ENCODE measurements at places on chromosomes 12 and 14.

DNA sequence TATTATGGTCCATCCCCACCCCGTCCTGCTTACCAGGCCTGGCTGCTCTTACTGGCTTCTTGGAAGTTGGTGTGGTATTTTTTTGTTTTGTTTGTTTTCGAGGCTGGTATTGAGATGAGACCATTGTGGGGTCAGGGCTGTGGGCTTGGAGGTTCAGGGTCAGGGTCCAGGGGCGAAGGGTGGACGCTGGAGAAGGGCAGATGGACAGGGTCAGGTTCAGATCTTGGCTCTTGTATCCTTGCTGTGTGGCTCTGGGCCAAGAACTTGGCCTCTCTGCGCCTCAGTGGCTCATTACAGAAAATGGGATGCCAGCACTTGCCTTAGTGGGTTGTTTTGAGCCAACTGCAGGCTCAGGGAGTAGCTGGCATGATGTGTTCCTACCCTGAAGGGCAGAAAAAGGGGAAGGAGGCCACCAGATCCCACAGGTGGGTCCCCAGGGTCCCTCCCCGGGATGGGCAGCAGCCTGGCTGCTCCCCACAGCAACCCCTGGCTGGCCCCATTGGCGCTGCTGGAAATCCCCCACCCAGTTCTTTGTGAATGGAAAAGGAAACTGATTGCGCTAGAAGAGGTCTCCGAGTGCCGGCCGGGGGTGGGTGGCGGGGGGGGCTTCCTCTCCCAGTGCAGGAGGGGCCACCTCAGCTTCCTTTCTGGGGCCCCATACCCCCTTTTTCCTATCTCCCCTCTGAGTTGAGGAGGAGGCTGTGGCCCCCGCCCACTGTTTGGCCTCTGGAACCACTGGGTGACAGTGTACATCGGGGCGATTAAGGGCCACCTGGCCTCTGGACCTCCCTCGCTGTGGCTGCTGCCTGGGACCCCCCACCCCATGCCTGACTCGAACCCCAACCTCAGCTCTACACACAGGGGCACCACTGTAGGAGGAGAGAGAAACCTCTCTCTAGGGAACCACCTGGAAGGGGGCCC, 25.0 kb downstream of the SH2B3 start:
- DNase-seq = no peak

DNA sequence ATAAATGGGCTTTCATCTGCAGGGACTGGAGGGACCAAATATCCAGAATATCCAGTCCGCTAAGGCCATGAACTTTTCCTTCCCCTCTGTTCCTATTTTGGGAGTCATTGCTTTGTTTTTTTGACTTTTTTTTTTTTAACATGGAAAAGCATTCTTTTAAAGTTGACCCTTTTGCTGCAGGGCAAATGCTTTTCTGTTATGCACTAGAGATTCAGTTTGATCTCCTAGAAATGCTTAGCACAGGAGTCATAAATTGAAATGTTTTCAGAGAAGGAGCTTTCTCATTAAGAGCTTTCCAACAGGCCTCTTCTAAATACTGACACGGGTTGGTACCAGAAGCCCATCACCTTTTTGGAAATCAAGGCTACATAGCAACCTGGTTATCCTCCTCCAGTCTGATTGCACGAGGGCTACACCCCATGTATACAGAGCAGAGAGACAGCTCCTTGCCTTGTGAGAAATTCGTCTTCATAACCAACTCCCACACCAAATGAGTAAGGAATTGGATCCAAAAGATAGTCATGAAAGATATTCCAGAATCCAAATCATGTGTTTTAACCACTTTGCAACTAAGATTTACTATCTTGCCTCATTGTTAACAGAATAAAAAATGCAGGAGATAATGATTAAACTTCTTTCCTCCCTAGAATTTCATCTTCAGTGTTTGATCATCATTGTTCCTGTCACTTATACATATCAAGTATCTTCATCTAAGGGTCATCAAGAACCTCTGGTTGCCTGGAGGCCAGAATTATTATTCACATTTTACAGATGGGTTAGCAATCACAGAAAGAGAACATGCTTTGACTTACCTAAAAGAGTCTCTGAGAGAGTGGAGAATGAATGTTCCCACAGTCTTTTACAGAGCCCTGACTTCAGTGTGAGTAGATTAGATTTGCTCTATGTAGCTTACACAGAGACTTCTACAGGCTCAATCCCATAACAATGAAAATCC, 389.4 kb downstream of the ZFP36L1 start:
- DNase-seq = no peak

DNA sequence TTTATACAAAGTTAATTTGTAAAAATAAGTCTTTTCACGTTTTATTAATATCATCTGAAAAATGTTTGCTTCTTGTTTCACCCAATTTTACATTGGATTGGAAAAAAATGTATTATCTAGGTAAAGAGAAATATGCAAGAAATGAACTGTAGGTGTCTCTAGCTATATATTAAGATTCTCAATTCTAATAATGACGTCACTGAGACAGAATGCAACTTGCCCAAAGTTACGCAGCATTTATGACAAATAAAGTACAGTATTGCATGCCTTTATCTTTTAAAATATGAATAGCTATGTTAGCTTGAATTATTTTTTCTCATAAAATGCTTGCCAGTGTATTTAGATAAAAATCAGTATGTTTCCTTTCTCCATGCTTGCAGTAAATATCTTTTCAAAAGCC, 728.8 kb downstream of the RERGL start:
- no peak for DNase-seq

DNA sequence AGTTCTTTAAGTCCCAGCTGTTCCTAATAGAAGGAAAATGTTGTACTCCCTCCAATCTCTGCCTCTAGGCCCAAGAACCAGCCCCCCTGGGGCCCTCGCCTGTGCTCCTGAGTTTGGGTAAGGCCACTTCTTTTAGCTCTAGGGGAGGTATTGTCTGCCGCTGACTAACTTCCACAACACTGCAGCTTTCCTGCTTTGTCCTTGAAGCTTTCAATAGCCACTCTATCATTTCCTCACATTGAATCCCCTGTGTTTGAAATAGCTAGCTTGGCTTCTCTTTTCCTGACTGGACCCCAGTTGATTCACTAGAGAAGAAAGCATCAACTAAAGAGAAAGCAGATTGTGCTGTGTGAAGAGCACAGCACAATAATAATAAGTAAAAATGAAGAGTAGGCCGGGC, 28.8 kb downstream of the KRT80 start:
- no peak for DNase-seq

- no peak for DNase-seq
Measured at GRCh38 chr12:14169281-14169680, 187.9 kb upstream of the GRIN2B start.

- DNase-seq = no peak
Measured at GRCh38 chr12:69055280-69055679, 122.3 kb upstream of the CPM start.

DNA sequence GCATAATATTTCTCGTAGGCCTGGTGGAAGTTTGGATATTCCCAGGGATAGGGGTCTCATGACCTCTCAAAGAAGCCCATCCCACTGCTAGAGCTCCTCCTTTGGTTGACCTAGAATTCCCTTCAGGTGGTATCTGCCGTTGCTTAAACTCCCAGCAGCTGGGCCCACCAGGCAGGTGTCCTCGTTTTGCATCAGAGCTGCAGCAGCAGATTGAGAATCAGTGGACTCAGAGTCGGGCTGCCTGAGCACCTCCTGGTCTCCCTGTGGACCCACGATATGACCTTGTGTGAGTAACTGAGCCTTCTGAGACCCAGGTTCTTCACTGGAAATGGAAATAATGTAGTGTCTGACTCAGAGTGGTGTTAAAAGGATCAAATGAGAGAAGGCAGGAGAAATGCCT, 132.7 kb downstream of the PAPOLA start:
- DNase-seq = no peak

GRCh38 chr14:85445151-85445795, 84.7 kb upstream of the FLRT2 start:
- DNase-seq = no peak

- no peak for DNase-seq
Measured at GRCh38 chr12:14840616-14841015, 2.7 kb downstream of the ART4 start.
